ENCODE measurements at places on chromosomes 13 and 19.

GRCh38 chr19:31500197-31500830 lies 151.1 kb upstream of the TSHZ3 start:
- no peak overlapping the region for H3K27ac ChIP-seq
- no peaks in the 10 kb centered on the region for H3K4me1 ChIP-seq
- H3K4me3 ChIP-seq, result no peak overlapping the region
- no peak for ATAC-seq
- peaks cover 5% of the 10 kb centered on the region for H3K27me3 ChIP-seq

DNA sequence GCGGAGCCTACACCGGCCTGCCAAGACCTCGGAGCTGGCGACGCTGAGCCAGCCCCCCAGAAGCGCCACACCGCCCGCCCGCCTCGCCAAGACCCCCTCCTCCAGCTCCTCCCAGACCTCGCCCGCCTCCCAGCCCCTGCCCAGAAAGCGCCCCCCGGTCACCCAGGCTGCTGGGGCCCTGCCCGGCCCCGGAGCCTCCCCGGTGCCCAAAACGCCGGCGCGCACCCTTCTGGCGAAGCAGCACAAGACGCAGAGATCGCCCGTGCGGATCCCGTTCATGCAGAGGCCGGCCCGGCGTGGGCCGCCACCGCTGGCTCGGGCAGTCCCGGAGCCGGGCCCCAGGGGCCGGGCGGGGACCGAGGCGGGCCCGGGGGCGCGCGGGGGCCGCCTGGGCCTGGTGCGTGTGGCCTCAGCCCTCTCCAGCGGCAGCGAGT lies 10.2 kb downstream of the C19orf25 start:
- peak overlapping the region; percentile 51 for H3K4me3 ChIP-seq
- no peak overlapping the region for H3K27ac ChIP-seq
- no peak for ATAC-seq
- H3K36me3 ChIP-seq, result peaks cover 19% of the 10 kb centered on the region
- H3K27me3 ChIP-seq, result peaks cover 99% of the 10 kb centered on the region

- H3K27ac ChIP-seq, result no peak overlapping the region
- ATAC-seq, result no peak
- H3K4me3 ChIP-seq, result no peak overlapping the region
- H3K4me1 ChIP-seq, result no peaks in the 10 kb centered on the region
Observed at GRCh38 chr13:51004111-51004865, 94.7 kb downstream of the RNASEH2B start.

GRCh38 chr19:58181902-58182576 lies 822 bp upstream of the ZNF274 start:
- no peaks in the 10 kb centered on the region for H3K27me3 ChIP-seq
- peaks cover 21% of the 10 kb centered on the region for H3K4me1 ChIP-seq
- H3K27ac ChIP-seq, result peak overlapping the region; percentile 96
- ATAC-seq, result no peak

DNA sequence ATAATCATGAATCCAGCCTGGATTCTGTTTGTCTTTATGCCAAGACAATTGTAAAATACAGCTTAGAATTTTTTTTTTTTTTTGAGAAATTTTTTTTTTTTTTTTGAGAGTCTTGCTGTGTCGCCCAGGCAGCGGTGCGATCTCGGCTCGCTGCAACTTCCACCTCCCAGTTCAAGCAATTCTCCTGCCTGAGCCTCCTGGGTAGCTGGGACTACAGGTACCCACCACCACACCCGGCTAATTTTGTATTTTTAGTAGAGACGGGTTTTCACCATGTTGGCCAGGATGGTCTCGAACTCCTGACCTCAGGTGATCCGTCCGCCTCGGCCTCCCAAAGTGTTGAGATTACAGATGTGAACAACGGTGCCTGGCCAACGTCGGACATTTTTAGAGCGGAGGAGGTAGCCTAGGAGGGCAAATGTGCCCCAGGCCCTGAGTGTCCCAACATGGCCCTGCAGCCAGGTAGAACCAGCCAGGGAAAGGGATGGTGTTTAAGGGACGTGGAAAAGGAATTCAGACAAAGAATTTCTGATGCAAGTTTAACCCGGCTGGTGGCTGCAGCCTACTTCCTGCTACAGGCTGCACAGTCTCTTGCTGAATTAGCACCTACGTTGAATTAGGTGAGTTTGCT lies 89.8 kb downstream of the GNG7 start:
- H3K36me3 ChIP-seq, result no peaks in the 10 kb centered on the region
- H3K27me3 ChIP-seq, result no peaks in the 10 kb centered on the region
- H3K4me1 ChIP-seq, result peaks cover 7% of the 10 kb centered on the region
- no peak for ATAC-seq
- H3K27ac ChIP-seq, result no peak overlapping the region

DNA sequence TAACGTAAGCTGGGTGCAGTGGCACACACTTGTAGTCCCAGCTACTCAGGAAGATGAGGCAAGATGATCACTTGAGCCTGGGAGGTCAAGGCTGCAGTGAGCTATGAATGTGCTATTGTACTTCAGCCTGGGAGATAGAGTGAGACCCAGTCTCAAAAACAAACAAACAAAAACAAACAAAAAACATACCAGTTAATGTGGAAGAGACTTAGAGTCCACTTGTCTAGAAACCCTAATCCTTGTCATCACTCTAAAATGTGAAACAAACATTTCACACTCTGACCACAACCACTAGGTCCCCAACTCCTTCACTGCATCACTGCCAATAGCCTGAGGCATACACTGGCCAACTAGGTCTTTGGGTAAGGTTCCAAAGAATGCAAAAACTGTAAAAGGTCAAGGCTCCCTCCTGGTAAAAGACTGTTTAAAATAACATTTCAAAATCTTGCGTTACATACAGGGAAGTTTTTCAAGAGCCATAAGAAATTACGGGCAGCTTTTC lies 28.6 kb upstream of the CYP2B6 start:
- no peak overlapping the region for H3K27ac ChIP-seq
- no peak for ATAC-seq
- H3K36me3 ChIP-seq, result no peaks in the 10 kb centered on the region

DNA sequence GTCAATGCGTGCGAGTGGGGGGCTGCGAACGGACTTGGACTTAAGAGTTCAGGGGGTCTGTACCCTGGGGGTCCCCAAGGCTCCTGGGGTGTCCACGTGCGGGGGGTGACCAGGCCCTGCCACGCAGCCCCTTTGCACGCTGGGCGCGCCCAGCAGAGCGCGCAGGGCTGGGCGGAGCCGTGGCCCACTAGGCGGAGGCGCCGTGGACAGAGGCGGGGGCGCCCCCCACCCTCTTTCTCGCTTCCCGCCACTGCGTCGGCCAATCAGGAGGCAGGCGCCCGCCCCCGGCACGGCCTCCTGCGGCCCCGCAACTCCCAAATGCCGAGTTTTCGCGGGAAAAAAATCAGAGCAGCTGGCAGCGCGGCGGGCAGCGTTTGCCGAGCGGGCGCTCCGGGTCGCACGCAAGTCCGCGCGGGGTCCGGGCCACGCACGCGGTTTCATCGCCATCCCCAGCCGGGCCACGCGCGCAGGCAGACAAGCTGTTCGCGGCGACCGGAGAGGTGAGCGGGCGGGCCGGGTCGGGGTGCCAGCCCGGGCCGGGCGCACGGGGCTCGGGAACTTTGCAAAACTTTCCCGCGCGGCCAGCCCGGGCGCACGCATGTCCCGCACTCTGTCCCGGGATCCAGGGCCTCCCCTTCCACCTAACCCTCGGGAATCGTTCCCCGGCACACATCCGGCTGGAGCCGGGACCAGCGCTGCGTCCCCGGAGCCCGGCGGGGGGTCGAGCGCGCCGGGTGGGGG lies at the start of gene UHRF1:
UHRF1 (plus strand) TSS at position 346 of the 741 bp plus-strand sequence. CDS start 1,385 bp downstream, outside the sequence.
- peak; percentile 40 for ATAC-seq
- H3K27ac ChIP-seq, result no peak within 1 kb of the TSS
- peak within 1 kb of the TSS; percentile 75 for H3K4me3 ChIP-seq
- peaks cover 25% of the 10 kb centered on the region for H3K4me1 ChIP-seq
- no peaks in the 10 kb centered on the region for H3K36me3 ChIP-seq

- no peak overlapping the region for H3K4me3 ChIP-seq
- ATAC-seq, result no peak
- H3K4me1 ChIP-seq, result no peaks in the 10 kb centered on the region
- no peaks in the 10 kb centered on the region for H3K27me3 ChIP-seq
- no peaks in the 10 kb centered on the region for H3K36me3 ChIP-seq
- H3K27ac ChIP-seq, result no peak overlapping the region
Observed at GRCh38 chr13:68173111-68173510, 943.0 kb upstream of the PCDH9 start.

- H3K36me3 ChIP-seq, result no peaks in the 10 kb centered on the region
- no peak for ATAC-seq
- no peaks in the 10 kb centered on the region for H3K27me3 ChIP-seq
- H3K4me3 ChIP-seq, result peak overlapping the region; percentile 60
- no peaks in the 10 kb centered on the region for H3K4me1 ChIP-seq
- H3K27ac ChIP-seq, result peak overlapping the region; percentile 54
Observed at GRCh38 chr19:35741203-35741515, 1.1 kb downstream of the IGFLR1 start.

DNA sequence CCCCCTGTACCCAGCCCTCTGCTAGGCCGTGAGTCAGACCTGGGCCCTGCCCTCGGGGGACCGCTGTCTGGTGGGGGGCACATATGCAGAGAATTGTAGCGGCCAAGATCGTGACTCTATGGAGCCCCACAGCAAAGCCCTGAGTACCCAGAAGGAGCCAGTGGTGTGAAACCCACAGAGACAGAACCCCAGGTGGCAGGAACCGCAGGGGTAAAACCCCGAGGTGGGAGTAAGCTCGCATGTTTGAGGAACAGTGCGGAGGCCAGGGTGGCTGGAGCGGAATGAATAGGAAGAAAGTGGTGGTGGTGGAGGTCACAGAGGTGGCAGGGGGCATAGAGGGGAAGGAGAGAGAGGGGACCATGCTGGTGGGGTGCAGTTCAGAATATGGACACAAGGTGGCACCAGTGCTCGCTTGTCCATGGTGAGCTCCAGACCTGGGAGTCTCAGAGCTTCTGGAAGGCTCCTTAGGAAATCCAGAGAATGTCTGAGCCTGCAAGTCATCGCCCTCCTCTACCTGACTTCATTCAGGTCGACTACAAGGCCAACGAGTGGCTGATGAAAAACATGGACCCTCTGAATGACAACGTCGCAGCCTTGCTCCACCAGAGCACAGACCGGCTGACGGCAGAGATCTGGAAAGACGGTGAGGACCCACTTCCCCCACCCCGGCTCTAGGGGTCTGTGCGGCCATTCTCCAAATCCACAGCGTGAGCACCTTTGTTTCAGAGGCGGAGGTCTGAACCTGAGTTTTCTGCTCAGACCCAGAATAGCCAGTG lies 48.9 kb downstream of the MYH14 start:
- no peak for ATAC-seq
- H3K4me3 ChIP-seq, result no peak overlapping the region

DNA sequence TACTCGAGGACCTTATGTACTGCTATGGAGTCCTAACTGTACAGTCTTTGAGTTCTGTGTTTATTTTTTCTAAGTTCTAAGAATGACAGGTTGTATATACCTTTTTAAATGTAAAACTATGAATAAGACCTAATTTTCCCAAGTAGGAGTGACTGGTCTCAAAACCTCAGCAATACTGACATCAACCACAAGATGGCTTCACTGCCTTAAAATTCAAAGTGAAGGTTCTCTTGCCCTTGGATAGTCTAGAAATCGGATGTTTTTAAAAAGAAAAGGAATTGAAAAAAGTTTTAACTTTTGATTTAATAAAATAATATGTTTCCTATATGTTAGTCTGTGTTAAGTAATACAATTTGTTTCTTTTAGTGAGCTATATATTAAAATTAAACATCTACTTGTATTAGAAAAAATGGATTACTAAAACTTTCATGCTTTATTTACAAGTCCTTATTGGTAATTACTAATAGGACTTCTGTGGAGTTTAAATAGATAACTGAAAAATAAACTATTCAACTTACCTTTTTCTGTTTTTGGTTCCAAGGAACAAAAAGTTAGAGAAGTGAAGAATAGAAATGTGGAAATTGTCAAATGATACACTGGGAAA lies 52.0 kb downstream of the TDRD3 start:
- no peaks in the 10 kb centered on the region for H3K4me1 ChIP-seq
- H3K27ac ChIP-seq, result no peak overlapping the region
- no peak overlapping the region for H3K4me3 ChIP-seq
- H3K36me3 ChIP-seq, result no peaks in the 10 kb centered on the region
- no peaks in the 10 kb centered on the region for H3K27me3 ChIP-seq

GRCh38 chr13:43391036-43391435 lies 367.6 kb downstream of the DNAJC15 start:
- no peak overlapping the region for H3K4me3 ChIP-seq
- peaks cover 15% of the 10 kb centered on the region for H3K4me1 ChIP-seq
- no peak for ATAC-seq

DNA sequence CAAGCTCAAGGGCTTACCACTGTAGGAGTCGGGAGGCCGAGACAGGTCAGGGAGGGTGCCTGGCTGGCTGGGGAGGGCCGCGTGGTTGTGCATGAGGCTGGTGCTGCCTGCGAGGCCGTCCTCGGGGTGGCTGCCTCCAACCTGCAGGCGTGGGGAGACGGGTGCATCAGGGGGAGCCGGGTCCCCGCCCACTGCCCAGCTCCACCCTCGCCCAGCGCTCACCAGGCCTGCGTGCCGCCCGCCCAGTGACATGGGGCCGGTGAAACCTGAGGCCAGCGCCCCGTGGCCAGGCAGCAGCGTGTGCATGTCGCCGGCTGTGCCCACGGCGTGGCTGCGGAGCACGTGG lies 13.8 kb upstream of the UQCR11 start:
- no peaks in the 10 kb centered on the region for H3K4me1 ChIP-seq
- H3K4me3 ChIP-seq, result no peak overlapping the region

GRCh38 chr19:5369962-5370367 lies 29.4 kb upstream of the PTPRS start:
- ATAC-seq, result no peak
- H3K27ac ChIP-seq, result no peak overlapping the region
- no peaks in the 10 kb centered on the region for H3K36me3 ChIP-seq

- no peak for ATAC-seq
- H3K27ac ChIP-seq, result peak overlapping the region; percentile 44
- H3K4me3 ChIP-seq, result peak overlapping the region; percentile 74
- peaks cover 21% of the 10 kb centered on the region for H3K4me1 ChIP-seq
Observed at GRCh38 chr19:44303976-44304568, 753 bp downstream of the ZNF235 start.

DNA sequence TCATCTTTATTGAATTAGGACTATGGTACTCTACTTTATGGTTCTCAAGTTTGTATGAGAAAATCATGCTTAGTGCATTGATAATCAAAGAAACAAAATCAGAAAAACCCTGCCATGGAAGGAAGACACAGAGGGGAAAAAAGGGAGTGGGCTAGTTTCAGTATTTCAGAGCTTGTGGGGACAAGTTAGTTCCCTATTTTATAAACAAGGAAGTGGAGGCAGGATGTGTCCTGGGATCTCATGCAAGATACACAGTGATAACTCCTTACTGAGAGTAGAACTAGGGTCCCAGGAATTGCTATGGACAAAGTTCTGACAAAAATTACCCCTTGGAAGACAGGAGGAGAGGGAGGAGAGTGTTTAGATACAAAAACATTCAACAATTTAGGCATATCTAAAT lies 1277.3 kb downstream of the UQCRFS1 start:
- H3K27ac ChIP-seq, result no peak overlapping the region
- ATAC-seq, result no peak
- H3K27me3 ChIP-seq, result peaks cover 6% of the 10 kb centered on the region
- no peaks in the 10 kb centered on the region for H3K4me1 ChIP-seq

GRCh38 chr19:46147791-46148288 lies at the start of gene IGFL2:
TSS of gene IGFL2 (plus strand) at chr19:46148238. CDS start at chr19:46148279, 41 bp downstream.
- H3K27ac ChIP-seq, result no peak within 1 kb of the TSS
- H3K4me3 ChIP-seq, result no peak within 1 kb of the TSS
- peaks cover 40% of the 10 kb centered on the region for H3K27me3 ChIP-seq
- no peak for ATAC-seq
- H3K4me1 ChIP-seq, result no peaks in the 10 kb centered on the region
